Lung (tissue), 17 donors: ENCODE measurements at places on chromosomes 1 and 21. TPM values are rescaled to one million over a fixed set of nuclear protein-coding genes. Genes with fewer than 3 reads are reported as not detected.

- H3K4me3 ChIP-seq = no peak overlapping the region
- peaks cover 10% of the 10 kb centered on the region for H3K36me3 ChIP-seq
- DNase-seq = no peak
- peak overlapping the region; percentile 19 for H3K27ac ChIP-seq
- peaks cover 12% of the 10 kb centered on the region for H3K4me1 ChIP-seq
- H3K27me3 ChIP-seq = no peaks in the 10 kb centered on the region
Measured at GRCh38 chr1:203677771-203678170, 51.1 kb downstream of the ATP2B4 start.

The AK5 gene
- 0.15 TPM for total RNA-seq

The MTF2 gene
- 78.7 TPM for total RNA-seq

The ACTN2 gene
- total RNA-seq = 3.6 TPM

- DNase-seq = no peak
- no peak overlapping the region for H3K4me3 ChIP-seq
- H3K27me3 ChIP-seq = no peaks in the 10 kb centered on the region
- H3K4me1 ChIP-seq = no peaks in the 10 kb centered on the region
- no peaks in the 10 kb centered on the region for H3K36me3 ChIP-seq
Measured at GRCh38 chr1:162835157-162835899, 25.6 kb downstream of the CCDC190 start.

DNA sequence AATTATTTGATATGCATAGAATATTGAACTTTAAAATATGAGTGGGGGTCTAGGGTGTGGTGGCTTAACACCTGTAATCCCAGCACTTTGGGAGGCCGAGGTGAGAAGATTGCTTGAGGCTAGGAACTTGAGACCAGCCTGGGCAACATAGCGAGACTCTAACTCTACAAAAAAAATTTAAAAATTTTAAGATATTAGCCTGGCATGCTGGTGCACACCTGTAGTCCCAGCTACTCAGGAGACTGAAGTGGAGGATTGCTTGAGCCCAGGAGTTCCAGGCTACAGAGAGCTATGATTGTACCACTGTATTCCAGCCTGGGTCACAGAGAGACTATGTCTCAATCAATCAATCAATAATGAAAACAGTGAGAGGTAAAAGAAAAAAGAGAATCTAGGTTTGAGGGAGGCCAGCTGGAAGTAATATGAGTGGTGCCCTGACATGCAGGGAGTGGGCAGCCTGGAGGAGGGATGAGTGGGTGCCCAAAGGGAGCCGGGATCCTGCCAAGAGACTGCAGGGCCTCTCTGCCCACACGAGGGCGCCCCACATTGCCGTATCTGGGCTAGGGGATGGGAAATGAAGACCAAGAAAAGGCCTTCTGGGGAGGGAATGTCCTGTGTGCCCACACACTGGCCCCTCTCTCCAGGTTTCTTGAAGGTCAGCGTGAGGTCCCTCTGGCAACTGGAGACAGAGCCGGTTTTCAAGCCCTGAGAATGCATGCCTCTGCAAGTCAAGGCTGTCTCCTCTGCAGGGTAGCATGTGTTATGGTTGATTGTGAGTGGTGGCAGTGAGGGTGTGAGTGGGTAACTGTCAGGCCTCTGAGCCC is 93.9 kb upstream of the PPM1J start:
- H3K36me3 ChIP-seq = no peaks in the 10 kb centered on the region
- peak; percentile 65 for DNase-seq
- no peak overlapping the region for H3K4me3 ChIP-seq
- H3K4me1 ChIP-seq = no peaks in the 10 kb centered on the region
- no peak overlapping the region for H3K27ac ChIP-seq

The PAFAH2 gene
- 15.2 TPM for total RNA-seq
